Fibroblast of lung (primary cell): ENCODE measurements at places on chromosomes 5 and 9. TPM values are rescaled to one million over a fixed set of nuclear protein-coding genes. Genes with fewer than 3 reads are reported as not detected.

Gene LPCAT1
- 62.1 and 65.2 TPM in 2 replicates for total RNA-seq

Gene PCDHA1
- under 0.01 TPM in 2 replicates for total RNA-seq

Gene NUTM2F
- not detected in 2 replicates for total RNA-seq

Gene PMPCA
- total RNA-seq, result 26.4 and 31.3 TPM in 2 replicates

Gene CDX1
- total RNA-seq, result under 0.01 and 0.33 TPM in 2 replicates

Gene SLC6A18
- total RNA-seq, result not detected in 2 replicates

Gene TMEM8B
- total RNA-seq, result 2.1 and 3.0 TPM in 2 replicates

Gene TAF7
- total RNA-seq, result 87.1 and 107 TPM in 2 replicates

DNA sequence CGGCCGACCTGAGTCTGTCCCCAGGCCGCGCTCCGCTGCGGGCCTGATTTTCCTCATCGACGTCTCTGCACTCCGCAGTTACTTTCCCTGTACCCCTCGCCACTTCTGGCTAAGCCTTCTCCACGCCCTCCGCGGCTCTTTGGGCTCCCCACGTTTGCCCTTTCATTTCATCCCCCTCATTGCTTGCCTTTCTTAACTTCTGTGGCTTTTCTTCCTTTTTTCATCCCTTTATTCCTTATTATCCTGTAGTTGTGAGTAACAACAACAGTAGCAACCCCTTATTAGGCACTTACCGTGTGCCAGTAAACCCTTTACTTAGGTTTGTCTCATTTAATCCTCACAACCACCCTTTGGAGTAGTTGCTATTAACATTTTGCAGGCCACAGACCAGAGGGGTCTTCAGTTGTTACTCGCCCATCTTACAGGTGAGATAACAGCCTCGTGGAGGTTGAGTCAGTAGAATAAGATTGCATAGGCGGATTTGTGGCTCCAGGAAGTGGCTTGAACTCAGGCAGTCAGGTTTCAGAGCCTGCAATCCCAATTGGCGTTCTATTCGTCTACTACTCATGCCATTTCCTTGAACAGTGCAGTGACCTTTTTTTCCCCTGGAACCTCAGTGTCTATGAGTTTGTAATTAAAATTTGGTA, 724 bp downstream of the TCERG1 start:
- no peaks in the 10 kb centered on the region for H3K27me3 ChIP-seq
- H3K4me3 ChIP-seq, result peak overlapping the region; percentile 96
- DNase-seq, result peak; percentile 42
- H3K27ac ChIP-seq, result peak overlapping the region; percentile 97
- no peaks in the 10 kb centered on the region for H3K36me3 ChIP-seq
- peaks cover 3% of the 10 kb centered on the region for H3K4me1 ChIP-seq

- no peak overlapping the region for H3K4me3 ChIP-seq
- no peak overlapping the region for H3K27ac ChIP-seq
- no peaks in the 10 kb centered on the region for H3K4me1 ChIP-seq
- no peak for DNase-seq
Measured at GRCh38 chr5:29889051-29889450, 1304.4 kb upstream of the CDH6 start.

- peaks cover 12% of the 10 kb centered on the region for H3K27me3 ChIP-seq
- no peak for DNase-seq
- H3K27ac ChIP-seq, result no peak overlapping the region
- H3K36me3 ChIP-seq, result no peaks in the 10 kb centered on the region
- H3K4me3 ChIP-seq, result no peak overlapping the region
Measured at GRCh38 chr5:138597661-138598400, 22.6 kb upstream of the HSPA9 start.

DNA sequence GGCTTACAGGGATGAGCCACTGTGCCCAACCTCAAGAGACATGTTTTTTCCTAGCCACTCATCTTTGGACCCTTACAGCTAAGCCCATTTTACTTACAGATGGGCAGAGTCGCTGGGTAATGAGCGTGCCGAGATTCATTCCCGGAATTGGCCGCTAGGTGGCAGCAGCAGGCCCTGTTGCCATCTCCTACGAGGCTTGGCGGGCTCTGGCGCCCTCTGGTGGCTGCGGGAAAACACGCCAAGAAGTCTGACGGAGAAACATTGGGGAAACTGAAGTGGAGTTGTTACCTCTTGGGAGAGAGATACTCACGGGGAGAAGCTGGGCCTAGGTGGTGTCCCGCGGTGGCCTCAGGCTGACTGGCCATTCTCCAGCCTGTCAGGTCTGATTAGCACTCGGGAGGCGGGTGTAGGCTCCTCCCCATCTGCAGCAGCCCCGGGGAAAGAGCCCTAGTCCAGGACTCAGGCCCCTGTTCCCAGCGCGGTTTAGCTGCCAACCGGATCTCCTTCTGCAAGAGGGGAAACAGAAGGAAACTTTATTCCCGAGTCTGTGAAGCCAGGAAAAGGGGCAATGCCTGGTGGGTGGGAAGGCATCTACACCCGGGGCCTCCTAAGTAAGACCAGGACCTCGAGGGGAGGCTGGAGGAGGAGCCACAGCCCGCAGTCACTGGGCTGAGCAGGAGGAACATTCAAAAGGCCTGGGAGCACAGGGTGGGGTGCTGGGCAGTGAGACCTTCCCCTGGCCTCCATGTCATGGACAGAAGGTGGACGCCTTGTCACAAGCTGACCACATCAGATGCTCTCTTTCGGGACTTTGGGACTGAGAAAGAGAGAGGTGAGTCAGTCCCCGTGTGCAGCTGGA, 9.7 kb downstream of the PTGES2 start:
- no peaks in the 10 kb centered on the region for H3K27me3 ChIP-seq
- no peak overlapping the region for H3K27ac ChIP-seq
- H3K4me3 ChIP-seq, result no peak overlapping the region
- peaks cover 10% of the 10 kb centered on the region for H3K36me3 ChIP-seq
- peaks cover 4% of the 10 kb centered on the region for H3K4me1 ChIP-seq
- peak; percentile 69 for DNase-seq

- no peaks in the 10 kb centered on the region for H3K4me1 ChIP-seq
- no peak overlapping the region for H3K4me3 ChIP-seq
- no peaks in the 10 kb centered on the region for H3K27me3 ChIP-seq
- H3K27ac ChIP-seq, result no peak overlapping the region
- H3K36me3 ChIP-seq, result no peaks in the 10 kb centered on the region
- no peak for DNase-seq
Measured at GRCh38 chr9:72220589-72220988, 71.3 kb downstream of the GDA start.

DNA sequence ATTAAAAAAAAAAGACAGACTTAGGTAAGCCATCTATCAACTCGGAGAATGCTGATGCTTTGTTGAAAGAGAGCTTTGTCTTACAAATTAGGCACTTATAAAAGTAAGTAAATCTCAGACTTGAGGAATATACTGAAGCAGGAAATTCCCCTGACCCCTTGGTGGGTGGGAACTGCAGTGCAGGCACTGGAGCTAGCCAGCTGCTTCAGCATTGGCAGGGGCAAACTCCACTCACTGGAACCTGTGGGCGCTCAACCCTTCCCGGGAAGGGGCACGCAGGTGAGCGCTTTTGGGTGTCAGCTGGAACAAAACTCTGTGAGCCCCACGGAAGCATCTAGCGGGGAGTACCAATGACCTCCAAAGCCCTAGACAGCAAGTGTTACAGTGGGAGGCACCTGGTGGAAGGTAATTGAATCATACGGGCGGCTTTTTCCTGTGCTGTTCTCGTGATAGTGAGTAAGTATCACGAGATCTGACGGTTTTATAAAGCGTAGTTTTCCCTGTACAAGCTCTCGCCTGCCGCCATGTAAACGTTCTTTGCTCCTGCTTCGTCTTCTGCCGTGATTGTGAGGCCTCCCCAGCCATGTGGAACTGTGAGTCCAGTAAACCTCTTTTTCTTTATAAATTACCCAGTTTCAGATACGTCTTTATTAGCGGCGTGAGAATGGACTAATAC, 628.0 kb upstream of the CDH18 start:
- H3K27me3 ChIP-seq, result no peaks in the 10 kb centered on the region
- H3K36me3 ChIP-seq, result no peaks in the 10 kb centered on the region
- no peak for DNase-seq
- H3K4me3 ChIP-seq, result no peak overlapping the region
- H3K27ac ChIP-seq, result no peak overlapping the region
- H3K4me1 ChIP-seq, result no peaks in the 10 kb centered on the region

DNA sequence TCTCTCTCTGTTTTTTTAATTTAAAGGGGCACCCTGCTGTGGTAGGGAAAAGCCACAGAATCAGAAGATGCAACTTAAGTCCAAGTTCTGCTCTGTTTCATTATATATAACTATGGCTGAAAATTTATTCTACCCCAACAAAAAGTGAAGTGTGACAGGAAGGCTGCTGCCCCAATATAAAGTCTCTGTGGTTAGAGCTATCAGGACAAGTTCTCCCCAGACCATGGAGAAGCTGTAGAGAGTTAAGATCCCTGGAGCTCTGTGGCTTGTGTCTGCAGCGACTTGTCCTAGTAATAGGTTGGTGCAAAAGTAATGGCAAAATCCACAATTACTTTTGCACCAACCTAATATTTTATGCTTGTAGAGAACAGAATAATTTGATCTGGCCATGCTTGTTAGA, 250.9 kb downstream of the PSAT1 start:
- no peak overlapping the region for H3K27ac ChIP-seq
- H3K4me1 ChIP-seq, result no peaks in the 10 kb centered on the region
- H3K4me3 ChIP-seq, result no peak overlapping the region
- DNase-seq, result no peak

GRCh38 chr5:123120197-123120596, 31.2 kb downstream of the PRDM6 start:
- DNase-seq, result no peak
- H3K27ac ChIP-seq, result peak overlapping the region; percentile 15
- H3K4me1 ChIP-seq, result peaks cover 27% of the 10 kb centered on the region
- no peaks in the 10 kb centered on the region for H3K27me3 ChIP-seq
- no peaks in the 10 kb centered on the region for H3K36me3 ChIP-seq

DNA sequence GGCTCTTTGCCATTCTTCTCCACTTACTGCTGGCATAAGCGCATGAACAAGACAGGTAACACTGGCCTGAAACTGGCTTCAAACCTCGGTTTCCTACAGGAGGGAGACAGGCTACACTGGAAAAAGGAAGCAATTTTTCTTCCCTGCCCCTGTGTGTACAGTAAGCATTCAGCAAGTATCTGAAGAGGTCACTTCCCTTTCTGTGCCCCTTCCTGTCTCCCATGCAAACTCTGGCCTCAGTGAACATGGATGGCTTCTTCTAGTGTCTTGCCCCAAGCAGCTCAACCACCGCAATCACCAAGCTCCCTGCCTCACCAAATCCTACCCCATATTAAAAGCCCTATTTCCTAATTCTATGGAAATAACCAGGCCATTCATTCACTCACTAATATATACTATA, 42.4 kb downstream of the SERINC5 start:
- H3K27ac ChIP-seq, result no peak overlapping the region
- peaks cover 2% of the 10 kb centered on the region for H3K4me1 ChIP-seq
- H3K27me3 ChIP-seq, result no peaks in the 10 kb centered on the region
- no peak for DNase-seq
- H3K36me3 ChIP-seq, result no peaks in the 10 kb centered on the region

DNA sequence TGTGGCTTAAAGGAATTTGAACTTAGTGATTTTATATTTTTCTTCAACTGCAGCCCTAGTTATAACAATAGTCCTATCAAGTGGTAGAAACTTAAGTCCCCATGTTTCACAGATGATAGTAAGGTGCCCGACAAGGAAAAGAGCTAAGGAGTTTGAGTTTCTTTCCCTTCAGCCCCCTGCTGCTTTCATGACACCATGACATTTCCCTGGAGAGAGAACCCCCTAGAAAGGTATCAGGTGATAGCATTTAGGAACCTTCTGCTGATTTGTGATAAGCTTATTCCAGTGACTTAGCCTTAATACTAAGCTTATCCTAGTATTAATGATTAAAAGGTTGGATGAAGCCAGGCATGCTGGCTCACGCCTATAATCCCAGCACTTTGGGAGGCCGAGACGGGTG, 623.8 kb upstream of the TYRP1 start:
- H3K4me3 ChIP-seq, result no peak overlapping the region
- no peak for DNase-seq
- H3K27ac ChIP-seq, result no peak overlapping the region
- no peaks in the 10 kb centered on the region for H3K36me3 ChIP-seq
- H3K4me1 ChIP-seq, result no peaks in the 10 kb centered on the region

DNA sequence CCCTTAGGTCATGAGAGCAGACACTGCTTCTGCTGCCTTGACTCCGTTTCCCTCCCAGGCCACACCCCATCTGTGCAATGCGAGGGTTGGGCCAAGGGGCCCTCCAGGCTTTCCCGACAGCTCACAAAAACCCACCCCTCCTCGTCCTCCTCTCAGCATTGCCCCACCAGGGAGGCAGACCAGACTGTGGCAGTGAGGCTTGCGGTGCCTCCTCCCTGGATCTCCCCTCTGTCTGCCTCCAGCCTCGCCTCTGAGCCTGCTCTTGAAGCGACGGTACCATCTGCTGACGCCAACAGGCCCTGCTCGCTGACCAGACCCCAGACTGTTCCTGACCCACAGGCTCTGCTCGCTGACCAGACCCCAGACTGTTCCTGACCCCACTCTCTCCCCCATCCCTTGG, 99.2 kb upstream of the CACNA1B start:
- no peaks in the 10 kb centered on the region for H3K4me1 ChIP-seq
- H3K27me3 ChIP-seq, result no peaks in the 10 kb centered on the region
- no peak for DNase-seq

- H3K4me3 ChIP-seq, result no peak overlapping the region
- no peaks in the 10 kb centered on the region for H3K36me3 ChIP-seq
- H3K27me3 ChIP-seq, result no peaks in the 10 kb centered on the region
- H3K4me1 ChIP-seq, result no peaks in the 10 kb centered on the region
- DNase-seq, result peak; percentile 11
Measured at GRCh38 chr5:103340717-103341388, 82.3 kb downstream of the MACIR start.

GRCh38 chr5:167576897-167577296, 714.5 kb upstream of the WWC1 start:
- no peaks in the 10 kb centered on the region for H3K36me3 ChIP-seq
- H3K4me1 ChIP-seq, result no peaks in the 10 kb centered on the region
- H3K27me3 ChIP-seq, result no peaks in the 10 kb centered on the region
- H3K4me3 ChIP-seq, result no peak overlapping the region
- H3K27ac ChIP-seq, result no peak overlapping the region

DNA sequence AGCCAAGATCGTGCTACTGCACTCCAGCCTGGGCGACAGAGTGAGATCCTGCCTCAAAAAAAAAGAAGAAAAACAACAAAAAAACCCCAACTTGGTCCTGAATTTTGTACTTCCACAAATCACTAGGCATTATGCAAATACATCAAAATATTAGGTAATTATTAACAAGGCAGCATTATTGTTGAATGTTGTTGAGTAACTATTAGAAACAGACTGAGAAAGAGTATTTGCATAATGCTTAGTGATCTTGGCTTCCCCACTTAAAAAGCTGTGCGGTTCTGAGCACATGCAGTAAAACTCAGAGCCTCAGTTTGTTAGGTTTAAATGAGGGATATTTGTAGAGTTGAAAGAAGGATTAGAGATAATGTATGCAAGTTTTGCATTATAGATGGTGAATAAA, 64.2 kb downstream of the SCAMP1 start:
- H3K27ac ChIP-seq, result no peak overlapping the region
- no peak overlapping the region for H3K4me3 ChIP-seq
- no peak for DNase-seq

GRCh38 chr5:178425621-178426068, 164.5 kb downstream of the COL23A1 start:
- H3K4me3 ChIP-seq, result no peak overlapping the region
- H3K27ac ChIP-seq, result no peak overlapping the region
- H3K27me3 ChIP-seq, result no peaks in the 10 kb centered on the region
- no peaks in the 10 kb centered on the region for H3K36me3 ChIP-seq
